Kidney (tissue), 22 donors: ENCODE measurements at places on chromosomes 11 and 22. TPM values are rescaled to one million over a fixed set of nuclear protein-coding genes. Genes with fewer than 3 reads are reported as not detected.
A peak's percentile ranks its signal among the peaks of the same experiment; 100 is the strongest.

GRCh38 chr11:105181100-105181499, 41.5 kb upstream of the CARD18 start:
- no peaks in the 10 kb centered on the region for H3K36me3 ChIP-seq
- no peaks in the 10 kb centered on the region for H3K27me3 ChIP-seq
- no peak overlapping the region for H3K27ac ChIP-seq
- DNase-seq = peak; percentile 19
- H3K4me3 ChIP-seq = no peak overlapping the region

GRCh38 chr22:28773461-28773867, 969 bp downstream of the CCDC117 start:
- DNase-seq = no peak
- peaks cover 8% of the 10 kb centered on the region for H3K36me3 ChIP-seq
- no peaks in the 10 kb centered on the region for H3K4me1 ChIP-seq

DNA sequence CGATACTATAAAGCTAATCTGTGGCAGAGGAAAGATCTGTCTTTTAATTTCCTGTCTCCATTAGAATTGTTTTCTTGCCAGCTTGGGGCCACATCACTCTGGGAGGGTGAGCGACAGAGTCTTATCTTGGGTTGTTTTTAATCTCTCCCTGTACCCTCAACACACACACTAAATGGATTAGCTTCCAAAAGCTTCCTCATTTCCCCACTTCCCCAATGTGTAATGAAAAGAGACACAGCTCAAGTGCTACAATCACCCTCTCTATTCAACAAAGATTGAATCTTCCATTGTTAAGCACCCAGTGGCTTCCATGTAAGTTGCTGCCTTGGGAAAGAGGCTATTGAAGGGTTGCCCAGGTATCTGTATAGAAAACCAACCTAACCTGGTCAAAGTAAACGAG, 6.1 kb upstream of the ASCL3 start:
- H3K27me3 ChIP-seq = no peaks in the 10 kb centered on the region
- H3K4me3 ChIP-seq = no peak overlapping the region
- H3K27ac ChIP-seq = no peak overlapping the region
- peaks cover 26% of the 10 kb centered on the region for H3K36me3 ChIP-seq
- no peak for DNase-seq

DNA sequence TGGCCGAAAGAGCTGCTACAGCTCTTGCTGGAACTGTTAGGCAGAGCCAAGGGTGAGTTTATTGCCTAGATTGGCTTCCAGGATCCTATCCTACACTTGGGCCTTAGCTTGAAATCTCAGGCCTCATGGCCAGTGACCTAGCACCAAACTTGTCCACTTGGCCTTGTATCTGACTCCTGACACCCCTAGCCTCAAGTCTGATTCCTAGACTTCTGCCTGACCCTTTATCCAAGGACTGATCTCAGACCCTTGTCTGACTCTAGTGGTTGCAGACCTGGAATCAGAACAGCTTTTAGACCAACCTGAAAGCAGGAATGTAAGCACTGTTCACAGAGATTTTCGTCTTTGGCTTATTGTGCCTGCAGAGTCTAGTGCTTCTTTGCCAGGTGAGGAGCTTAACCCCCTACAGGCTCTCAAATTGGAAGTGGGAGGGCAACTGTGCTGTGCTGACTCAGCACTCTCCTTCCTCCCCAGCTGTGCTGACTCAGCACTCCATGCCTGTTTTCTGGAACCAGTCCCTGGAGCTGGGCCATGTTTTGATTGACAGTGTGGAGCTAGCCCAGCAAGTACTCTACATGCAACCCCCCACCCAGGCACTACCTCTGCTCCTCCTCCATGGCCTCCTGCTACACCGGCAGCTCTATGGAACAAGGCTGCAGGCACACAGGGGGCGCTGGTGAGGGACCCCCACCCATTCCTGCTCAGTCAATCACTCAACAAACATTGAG, 35.1 kb downstream of the RRP8 start:
- H3K4me1 ChIP-seq = no peaks in the 10 kb centered on the region
- H3K4me3 ChIP-seq = no peak overlapping the region
- no peaks in the 10 kb centered on the region for H3K27me3 ChIP-seq
- DNase-seq = peak; percentile 45

DNA sequence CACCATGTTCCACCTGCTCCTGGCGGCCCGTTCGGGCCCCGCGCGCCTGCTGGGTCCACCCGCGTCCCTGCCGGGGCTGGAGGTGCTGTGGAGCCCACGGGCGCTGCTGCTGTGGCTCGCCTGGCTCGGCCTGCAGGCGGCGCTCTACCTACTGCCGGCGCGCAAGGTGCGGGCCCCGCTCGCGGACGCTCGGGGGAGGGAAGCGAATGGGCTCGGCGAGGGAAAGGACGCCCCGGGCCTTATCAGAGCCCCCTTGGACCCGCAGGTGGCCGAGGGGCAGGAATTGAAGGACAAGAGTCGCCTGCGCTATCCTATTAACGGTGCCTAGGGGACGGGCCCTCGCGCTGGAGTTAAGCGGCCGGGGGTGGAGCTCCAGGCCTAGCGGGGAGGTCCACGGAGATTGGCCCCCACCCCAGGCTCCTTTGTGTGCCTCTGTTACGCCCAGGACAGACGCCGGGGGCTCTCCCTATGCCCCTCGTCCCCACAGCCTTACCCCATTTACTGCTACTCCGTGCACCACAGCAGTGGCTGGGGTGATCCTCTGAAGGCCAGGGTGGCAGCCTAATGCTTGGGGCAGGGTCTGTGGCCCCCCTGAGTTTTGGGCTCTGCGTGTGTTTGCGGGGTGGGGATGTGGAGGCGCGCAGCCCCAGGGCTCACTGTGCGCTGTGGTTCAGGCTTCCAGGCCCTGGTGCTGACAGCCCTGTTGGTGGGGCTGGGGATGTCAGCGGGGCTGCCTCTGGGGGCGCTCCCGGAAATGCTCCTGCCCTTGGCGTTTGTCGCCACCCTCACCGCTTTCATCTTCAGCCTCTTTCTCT, 1.1 kb downstream of the TM7SF2 start:
- peak overlapping the region; percentile 72 for H3K27ac ChIP-seq
- H3K4me1 ChIP-seq = peaks cover 43% of the 10 kb centered on the region
- peaks cover 6% of the 10 kb centered on the region for H3K36me3 ChIP-seq
- no peaks in the 10 kb centered on the region for H3K27me3 ChIP-seq

DNA sequence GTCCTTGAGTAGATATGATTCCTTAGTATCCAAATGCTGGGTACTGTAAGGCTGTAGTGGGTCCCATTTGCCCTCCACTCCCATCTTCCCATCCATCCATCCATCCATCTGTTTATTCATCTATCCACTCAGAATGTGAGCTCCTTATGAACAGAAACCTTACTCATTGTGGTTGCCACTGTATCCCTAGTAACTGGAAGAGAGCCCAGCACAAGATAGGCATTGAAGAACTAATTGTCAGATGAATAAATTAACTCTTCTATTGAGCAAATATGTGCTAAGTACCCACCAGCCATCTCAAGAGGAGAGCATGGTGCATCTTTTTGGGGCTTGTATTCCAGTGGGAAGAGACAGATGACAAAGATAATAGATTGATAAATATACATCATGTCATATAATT, 86.4 kb upstream of the SEZ6L start:
- no peak overlapping the region for H3K27ac ChIP-seq
- DNase-seq = no peak
- H3K36me3 ChIP-seq = no peaks in the 10 kb centered on the region
- H3K27me3 ChIP-seq = no peaks in the 10 kb centered on the region

SC5D gene
- polyA plus RNA-seq = 43.3 TPM
